ENCODE measurements at places on chromosomes 16 and 17.

DNA sequence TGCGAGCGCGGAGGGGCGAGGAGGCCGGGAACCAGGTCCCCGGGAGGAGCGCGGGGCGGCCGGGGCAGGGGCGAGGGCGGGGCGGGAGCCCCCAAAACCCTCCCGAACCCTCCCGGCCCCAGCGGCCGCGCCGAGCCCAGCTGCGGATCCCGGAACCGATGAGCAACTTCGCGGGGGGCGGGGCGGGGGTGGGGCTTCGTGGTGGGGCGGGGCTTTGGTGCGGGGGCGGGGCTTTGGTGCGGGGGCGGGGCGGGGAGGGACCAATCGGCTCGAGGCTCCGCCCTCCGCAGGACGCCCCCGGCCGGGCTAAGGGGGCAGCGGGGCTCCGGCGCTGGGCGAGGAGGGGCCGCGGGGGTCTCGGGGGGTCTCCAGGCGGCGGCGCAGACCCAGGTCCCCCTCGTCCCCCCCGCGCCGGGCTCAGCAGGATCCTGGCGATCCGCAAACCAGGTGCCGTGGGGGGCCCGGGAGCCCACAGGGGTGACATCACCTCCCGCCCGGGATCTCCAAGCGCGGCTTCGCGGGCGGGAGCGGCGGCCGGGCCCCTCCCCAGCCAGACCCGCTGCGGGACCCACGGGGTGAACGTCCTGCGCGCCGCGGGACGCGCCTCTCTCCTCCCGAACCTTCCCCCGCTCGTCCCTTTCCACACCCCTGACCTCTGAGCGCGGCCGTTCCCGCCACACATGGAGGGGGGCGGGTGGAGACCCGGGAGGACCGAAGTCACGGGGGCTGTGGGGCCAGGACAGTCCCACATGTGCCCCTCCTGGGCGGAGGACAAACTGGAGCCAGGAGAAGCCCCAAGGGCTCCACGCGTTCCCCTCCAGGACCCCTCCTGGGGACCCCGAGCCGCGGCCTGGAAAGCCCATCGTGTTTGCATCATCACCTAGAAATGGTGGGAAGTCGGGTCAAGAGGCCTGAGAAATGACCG is at the start of gene ABR:
TSS of gene ABR (minus strand) at position 164 of the 925 bp plus-strand sequence. CDS start 254 bp downstream, outside the sequence.
- no peak for DNase-seq

DNA sequence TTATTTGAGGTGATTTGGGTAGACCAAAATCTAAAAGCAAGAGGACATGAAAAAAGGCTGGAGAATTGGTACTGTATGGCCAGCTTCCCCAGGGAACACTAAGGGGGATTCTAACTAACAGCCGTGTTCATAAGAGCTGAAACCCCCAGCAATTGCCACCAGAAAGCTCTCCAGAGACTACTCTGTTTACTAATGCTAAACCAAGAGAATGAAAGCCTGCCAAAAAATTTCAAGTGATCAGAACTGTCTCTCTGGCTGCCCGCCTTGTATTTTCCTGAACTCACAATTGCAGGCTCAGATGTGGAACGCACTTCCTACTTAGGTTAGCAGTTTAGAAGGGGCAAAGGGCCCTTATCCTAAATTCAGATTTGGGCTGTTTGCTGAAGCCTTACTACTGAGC is 24.1 kb downstream of the MYH10 start:
- DNase-seq, result no peak

DNA sequence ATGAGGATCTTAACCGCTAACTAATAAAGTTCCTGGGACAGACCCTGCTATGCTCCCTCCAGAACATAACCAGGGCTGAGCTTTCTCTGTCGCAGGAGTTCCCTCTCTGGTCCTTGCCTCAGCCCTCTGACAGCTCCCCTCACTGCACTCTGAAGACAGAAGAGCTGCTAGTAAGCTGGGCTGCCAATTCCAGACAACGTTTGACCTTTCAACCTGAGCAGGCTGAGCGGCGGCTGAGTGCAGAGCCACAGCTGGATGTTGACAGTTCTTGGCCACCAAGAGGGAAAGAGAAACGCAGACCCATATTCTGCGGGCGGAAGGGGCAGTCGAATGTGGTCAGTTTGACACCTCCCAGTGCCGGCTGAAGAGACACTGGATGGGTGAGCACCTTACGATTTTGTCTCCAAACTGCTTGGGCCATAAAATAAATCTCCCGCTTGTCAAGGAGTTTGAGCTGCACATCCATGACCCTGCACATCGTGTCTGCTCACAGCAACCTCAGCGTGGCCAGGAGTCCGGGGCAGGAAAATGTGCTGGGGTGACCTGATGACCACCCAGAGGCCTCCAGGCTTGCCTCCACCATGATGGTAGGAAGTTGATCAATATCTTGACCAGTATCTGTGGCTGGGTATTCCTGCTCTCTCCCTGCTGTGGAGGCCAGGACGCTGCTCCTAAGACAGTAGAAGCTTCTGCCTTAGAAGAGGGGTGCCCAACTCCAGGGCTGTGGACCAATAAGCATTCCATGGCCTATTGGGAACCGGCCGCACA is 209.2 kb downstream of the PARN start:
- DNase-seq, result no peak

GRCh38 chr16:4927661-4928060 is 9.3 kb downstream of the PPL start:
- DNase-seq, result no peak

DNA sequence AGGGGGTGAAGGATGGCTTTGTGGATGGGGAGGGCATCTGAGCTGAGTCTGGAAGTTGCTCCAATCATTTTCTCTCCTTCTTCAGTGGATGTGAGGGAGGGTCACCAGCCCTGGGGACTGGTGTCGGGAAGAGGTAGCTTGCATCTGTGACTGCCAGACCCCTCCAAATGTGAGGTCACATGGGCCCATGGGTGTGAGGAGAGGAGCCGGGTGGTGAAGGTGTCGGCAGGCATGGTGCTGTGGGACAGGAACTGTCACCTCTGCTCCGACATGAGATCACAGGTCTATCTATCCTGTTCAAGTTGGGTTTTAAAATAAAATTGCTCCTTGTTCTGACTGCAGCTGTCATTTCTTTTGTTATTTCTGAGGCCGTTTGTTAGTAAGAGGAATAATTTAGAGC is 351.1 kb downstream of the CPPED1 start:
- DNase-seq, result no peak

DNA sequence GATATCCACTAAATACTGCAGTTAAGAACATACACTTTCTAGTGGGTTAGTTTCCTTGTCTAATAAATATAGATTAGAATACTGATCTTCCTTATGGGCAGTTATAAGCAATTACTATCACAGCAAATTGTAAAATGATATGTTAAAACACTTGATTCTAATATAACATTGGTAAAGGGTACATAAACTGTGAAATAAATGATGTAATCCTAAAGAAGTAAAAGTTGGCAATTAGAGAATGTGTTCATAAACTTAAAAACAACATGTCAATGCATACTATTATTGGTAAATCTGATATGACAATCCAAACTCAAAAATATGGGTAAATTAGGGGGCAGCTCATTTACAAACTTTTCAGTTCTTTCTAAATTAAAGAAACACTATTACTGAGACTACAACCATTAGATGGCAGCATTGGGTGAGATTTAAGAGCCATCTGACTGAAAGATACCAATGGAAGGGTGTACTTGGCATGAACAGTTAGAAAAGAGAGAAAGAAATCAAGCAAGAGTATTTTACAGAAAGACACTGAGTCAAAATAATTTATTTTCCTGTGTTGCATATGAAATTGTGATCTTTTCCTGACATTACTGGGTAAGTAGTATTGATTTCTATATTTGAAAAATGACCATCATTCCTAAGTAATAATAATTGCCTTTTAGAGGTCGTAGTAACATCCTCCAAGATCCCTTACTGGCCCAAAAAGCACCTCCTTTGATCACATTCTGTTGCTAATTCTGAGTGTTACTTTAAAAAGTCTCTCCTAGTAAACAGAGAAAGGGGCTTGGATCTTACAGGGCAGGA is 119.6 kb downstream of the SPAG9 start:
- DNase-seq, result peak; percentile 75

DNA sequence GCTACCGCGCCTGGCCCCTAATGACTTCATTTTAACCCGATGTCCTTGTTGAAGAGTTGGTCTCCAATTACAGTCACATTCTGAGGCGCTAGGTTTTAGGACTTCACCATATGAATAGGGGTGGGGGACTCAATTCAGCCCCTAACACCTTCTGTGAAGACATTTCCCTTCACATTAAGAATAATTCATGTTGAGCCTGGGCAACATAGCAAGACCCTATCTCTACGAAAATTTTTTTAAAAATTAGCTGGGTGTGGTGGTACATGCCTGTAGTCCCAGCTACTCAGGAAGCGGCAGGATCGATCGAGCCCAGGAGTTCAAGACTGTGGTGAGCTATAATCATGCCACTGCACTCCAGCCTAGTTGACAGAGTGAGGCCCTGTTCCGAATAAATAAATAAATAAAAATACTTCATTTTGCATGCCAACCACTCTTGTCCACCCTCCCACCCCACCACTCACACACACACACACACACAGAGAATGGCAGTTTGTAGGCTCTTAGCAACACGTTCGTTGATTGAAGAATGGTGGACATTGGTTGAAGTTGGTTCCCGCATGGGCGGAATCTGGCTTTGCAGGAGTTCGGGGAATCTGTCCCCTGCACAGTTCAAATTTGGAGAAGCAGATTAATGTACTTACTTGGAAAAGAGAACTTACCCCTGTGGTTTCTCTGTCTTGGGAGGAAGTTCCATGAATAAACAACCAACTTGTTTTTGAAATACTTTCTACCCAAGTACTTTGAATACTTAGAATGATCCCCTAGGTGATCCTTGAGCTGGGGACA is 27.8 kb upstream of the TVP23A start:
- DNase-seq, result no peak

DNA sequence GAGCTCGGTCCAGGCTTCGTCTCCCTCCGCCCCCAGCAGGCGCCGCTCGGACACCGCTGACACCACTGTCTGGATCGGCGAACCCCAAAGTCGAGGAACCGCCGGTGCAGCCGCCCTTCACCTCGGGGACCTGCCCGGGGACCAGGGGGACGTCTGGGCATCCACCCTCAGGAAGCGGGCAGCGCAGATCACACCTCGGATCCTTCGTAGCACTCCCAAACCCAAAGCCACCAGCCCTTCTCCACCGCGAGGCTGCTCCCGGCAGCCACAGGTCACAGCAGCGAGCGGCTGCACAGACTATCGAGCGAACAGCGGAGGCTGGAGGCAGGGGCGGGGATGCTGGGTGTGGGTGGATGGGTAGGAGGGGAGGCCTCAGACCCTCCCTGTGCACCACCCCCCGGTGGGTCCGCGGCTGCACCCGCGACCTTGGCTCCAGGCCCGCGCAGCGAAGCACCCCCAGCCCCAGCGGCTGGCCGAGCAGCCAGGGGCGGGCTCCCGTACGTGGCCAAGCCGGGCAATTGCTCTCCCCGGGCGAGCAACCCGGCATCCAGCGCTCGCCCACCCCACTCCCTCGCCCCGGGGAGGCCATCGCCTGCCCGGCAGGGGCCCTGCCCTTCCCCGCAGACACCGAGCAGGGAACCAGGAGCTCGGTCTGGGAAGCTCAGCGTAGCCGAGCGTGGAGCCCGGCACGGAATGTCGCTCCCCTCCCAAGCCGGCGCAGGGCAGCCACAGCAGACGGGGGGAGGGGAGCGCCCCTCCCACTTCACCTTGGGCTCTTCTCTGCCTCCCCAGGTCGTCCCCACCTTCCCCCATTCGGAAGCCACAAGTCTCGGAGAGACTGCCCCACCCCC is 1.0 kb downstream of the SDK2 start:
- no peak for DNase-seq

- no peak for DNase-seq
These were observed 387.3 kb downstream of the MAF start for GRCh38 chr16:79213214-79213613.

GRCh38 chr17:36993227-36993626 is 44.5 kb downstream of the AATF start:
- DNase-seq, result no peak

GRCh38 chr16:10895053-10895946 is 18.3 kb downstream of the CIITA start:
- peak; percentile 70 for DNase-seq

DNA sequence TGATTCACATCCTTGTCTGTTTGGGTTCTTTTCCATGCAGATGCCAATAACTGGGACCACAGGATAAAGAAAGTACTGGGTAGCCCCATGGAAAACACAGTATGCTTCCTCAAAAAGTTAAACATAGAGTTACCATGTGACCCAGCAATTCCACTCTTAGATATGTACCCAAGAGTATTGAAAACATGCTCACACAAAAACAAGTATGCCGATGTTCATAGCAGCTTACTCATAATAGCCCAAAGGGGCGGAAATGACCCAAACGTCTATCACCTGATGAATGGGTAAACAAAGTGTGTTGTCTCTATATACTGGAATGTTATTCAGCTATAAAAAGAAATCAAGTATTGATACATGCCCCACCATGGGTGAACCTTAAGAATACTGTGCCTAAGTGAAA is 55.4 kb downstream of the CYB5B start:
- no peak for DNase-seq

GRCh38 chr17:18933102-18934058 is 18.6 kb upstream of the SLC5A10 start:
- no peak for DNase-seq

DNA sequence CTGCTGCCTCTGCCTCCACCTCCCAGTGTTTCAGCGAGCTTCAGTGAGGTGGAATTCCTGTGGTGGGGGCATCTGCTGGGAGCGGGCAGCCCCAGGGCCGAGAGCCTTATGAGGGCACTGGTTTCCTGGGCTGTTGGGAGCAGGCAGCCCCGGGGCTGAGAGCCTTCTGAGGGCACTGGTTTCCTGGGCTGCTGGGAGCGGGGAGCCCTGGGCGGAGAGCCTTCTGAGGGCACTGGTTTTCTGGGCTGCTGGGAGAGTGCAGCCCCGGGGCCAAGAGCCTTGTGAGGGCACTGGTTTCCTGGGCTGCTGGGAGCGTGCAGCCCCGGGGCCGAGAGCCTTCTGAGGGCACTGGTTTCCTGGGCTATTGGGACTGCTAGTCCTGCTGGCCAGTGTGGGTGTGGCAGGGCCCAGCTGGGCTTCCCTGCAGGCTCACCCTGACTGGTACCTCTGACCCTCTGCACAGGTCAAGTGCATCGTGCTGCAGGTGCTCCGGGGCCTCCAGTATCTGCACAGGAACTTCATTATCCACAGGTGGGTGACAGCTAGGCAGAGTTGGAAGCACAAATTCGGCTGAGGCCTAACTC is 5.6 kb downstream of the CDK10 start:
- DNase-seq, result no peak

- DNase-seq, result peak; percentile 64
These were observed 2.9 kb upstream of the CARMIL2 start for GRCh38 chr16:67641779-67642708.

- DNase-seq, result no peak
These were observed 19.5 kb upstream of the GAS7 start for GRCh38 chr17:10217916-10218315.

- peak; percentile 98 for DNase-seq
These were observed 1.3 kb upstream of the RAB11FIP3 start for GRCh38 chr16:424033-424622.
